ENCODE measurements at places on chromosomes 1 and 21. TPM values are rescaled to one million over a fixed set of nuclear protein-coding genes. Genes with fewer than 3 reads are reported as not detected.

DNA sequence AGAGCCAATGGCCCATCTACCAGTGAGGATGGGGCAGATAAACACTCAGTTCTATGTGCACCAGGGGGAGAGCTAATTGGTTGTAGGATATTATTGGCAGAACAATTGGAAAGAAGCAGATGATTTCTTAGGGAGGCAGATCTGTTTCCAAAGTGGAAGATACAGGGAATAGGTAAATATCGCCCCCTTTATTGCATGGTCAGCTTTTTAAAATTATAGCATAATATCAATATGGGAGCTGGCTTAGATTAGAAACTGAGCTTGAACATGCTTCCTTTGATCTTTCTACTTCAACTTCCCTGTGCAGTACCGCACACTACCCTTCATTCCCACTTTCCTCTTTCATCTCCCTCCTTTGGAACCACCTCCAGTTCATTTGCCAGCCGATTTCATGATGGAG, 64.0 kb upstream of the PLXNA2 start:
- no peak for DNase-seq

DNA sequence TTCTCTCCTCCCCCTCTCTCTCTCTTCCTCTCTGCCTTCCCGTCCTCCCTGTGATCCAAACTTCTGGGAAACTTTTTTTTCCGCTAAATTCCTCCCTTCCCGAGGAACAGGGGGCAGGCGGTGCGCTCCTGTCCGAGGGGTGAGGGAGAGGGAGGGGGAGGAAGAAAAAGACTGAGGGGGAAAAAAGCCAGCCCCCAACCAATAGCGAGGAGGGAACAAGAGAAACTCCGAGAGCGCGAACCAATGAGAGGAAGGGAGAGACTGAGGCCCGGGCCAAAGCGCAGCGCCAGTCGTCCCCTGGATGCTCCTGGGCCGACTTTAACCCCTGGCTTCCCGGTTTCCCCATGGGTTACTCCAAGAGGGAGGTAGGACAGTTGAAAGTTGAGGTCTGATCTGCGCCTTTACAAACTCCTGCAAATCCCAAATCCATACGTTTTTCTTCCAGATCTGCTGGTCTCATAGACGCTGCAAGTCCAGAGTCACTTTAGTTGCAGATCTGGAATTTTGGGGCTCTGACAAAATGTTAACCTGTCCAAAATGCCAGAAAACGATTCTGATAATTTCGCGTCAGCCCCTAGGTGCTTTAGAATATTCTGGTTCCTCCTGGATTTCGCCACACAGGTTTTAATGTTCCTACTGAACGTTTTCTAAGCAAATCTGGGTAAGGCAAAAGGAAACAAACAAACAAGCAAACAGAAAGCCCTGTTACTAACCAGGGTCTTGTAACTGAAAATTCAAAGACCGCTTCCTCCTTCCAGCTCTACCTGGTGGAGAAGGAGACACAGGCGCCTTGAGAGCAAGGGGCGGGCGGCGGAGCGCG, at the start of gene TBX15:
Gene TBX15 (minus strand): TSS at position 158 of the 820 bp plus-strand sequence. CDS start 548 bp downstream, outside the sequence.
- DNase-seq: no peak

Gene LDLRAD1
- 0.63 TPM for total RNA-seq

DNA sequence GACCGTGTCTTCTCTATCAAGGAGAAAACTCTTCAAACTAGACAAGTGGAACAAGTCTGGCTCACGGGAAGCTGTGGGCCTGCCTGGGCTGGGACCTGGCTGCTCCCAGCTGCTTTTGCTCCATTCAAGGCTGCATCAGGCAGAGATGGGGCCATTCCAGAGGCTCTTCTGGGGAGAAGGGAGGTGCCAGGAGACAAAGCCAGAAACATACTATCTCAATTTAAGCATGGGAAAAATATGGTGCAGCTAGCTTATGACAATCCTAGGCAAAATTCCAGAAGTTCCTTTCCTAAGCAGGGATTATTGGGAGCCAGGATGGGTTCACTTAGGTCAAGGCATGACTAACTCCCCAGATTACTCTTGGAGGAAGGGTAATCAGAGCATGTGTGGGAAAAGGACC, 90.8 kb upstream of the SLC2A1 start:
- DNase-seq: no peak

- no peak for DNase-seq
Observed at GRCh38 chr1:176801514-176802020, 338.6 kb downstream of the PAPPA2 start.

DNA sequence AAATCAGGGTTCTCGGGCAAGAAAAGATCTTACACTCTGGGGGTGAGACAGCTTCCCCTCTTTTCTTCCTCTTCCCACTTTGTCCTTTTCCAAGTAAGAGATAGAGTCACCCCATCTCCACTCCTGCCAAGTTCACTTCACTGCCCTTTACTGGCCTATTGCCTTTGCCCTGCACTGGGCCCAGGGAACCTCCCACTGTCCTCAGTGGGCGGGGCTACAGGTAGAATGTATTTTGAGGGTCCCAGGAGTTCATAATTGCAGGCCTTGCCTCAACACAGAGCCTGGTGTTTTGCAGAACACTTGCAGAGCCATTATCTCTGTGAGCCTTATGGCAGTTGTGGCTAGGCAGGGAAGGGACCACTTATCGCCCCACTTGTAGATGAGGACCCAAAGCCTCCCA, 3.3 kb downstream of the AMPD2 start:
- DNase-seq: peak; percentile 48

DNA sequence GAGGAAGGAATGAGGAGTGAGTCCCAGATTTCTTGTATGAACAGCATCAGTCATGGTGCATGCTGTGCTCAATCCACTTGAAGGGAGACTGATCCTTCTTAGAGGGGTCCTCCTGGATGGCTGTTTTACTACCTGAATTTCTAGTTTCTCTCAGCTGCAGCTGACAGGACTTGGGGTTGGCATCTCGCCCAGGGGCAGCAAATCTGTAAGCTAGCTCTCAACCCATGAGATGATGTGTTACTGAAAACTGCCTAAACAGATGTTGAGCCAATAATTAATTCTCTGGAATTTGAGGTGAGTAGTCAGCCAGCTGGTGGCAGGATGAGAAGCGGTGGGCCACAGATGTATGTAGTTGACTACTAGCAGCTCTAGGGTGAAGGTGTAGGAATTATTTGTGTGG, 19.6 kb downstream of the BACH1 start:
- DNase-seq: no peak
